Activated T-cell treated with anti-CD3 and anti-CD28 coated beads for 4 hours (primary cell): ENCODE measurements at places on chromosomes 16 and 17.
A peak's percentile ranks its signal among the peaks of the same experiment; 100 is the strongest.

GRCh38 chr17:78125976-78126894, 2.3 kb downstream of the TMC6 start:
- DNase-seq, result no peak

DNA sequence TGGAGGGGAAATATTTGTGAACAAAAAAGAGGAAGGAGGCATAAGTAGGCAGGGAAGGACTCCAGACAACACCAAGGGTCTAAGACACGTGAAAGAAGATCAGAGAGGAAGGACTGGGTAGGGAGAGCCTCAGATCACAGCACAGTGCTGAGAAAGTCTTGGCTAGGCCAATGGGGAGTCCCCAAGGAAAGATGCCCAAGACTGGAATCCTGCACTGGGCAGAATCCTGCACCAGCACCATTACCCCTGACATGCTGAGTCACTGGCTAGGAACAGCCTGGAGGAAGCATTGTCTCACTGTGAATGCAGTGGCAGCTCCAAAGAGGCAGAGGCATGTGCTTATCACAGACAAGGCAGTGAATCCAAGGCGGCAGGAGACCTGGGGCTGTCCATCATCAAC, 19.2 kb downstream of the CLEC19A start:
- DNase-seq, result no peak

- DNase-seq, result no peak
Observed at GRCh38 chr17:81044428-81044763, 9.4 kb downstream of the BAIAP2 start.

GRCh38 chr17:37107406-37108083, 158.8 kb downstream of the AATF start:
- no peak for DNase-seq

GRCh38 chr16:84746875-84747274, 47.1 kb downstream of the USP10 start:
- no peak for DNase-seq

GRCh38 chr17:34445101-34445500, 82.1 kb upstream of the CCL1 start:
- DNase-seq, result no peak

DNA sequence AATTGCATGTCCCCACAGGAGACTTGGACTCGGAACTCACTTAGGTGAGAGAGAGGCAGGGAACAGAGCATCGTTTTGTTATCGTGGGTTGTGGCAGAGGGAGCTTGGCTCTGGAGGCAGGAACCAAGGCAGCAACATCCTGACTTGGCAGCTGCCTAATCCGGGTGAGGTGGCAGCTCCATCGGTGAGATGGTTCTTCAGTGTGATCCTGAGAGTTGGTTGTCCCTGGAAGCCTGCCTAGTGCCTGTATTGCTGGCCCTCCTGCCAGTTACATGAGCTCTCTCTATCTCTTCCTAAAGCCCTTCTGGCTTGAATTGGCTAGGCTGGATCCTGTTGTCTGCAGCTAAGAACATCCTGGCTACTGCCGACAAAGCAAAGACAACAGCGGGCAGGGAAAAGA, 19.9 kb upstream of the SEC14L1 start:
- no peak for DNase-seq

DNA sequence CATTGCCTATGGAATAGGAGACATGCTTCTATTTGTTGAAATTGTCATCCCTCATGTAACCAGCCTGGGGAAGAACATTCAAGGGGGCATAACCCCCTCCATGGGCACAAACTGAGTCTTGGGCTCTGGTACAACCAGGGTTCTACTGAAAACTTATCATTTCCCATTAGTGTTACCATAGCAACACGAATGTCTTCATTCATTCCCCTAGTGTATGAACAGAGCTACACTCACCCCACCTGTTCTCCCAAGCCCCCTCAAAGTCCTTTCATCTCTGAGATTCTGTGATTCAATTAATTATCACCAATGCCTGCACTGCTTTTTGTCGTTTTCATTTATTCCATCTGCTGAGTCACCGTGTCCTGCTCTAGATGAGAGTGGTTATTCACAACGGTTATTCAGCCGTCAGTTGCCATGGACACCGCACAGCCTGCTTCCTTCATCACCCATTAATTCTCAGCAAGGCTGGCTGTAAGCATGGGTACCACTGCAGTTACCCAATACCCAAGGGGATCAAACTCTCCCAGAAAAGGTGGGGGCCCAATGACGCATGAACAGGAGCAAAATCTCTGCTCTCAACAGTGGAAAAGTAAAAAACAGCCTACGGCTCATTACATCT, 1.6 kb upstream of the GAST start:
- no peak for DNase-seq

DNA sequence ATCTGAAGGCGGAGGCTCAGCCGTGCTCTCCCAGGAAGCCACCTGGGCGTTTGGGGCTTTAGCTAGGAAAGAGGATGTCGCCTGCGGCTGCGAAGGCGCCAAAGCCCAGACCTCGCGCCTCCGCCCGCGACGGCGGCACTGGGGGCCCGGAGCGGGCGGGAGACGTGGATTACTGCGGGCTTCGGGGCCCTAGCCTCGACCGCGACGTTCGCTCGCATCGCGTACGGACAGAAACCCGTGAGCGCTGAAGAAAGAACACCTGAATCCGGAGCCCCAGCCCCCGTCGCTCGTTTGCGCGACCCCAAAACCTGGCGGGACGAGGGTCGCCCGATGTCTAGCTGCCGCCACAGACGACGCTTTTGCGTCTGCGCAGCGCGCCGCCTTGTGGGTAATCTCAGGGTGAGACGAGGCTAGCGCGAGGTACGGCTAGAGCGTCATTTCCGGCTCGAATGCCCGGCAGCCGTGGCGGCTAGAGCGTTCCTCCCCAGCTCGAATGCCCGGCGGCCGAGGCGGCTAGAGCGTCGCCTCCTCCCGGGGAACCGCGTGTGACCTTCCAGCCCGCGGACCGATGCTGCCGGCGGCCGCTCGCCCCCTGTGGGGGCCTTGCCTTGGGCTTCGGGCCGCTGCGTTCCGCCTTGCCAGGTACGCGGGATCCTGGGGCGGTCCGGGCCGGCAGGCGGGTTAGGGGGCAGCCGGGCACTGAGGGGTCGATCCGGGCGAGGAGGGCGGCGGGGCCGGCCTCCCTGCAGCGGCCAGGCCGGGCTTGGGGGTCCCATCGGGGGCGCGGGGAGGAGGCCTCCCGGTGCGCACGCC, at the start of gene MRPL12:
TSS of gene MRPL12 (plus strand) at position 434 of the 813 bp plus-strand sequence. CDS start at position 569, 135 bp downstream.
- DNase-seq, result peak; percentile 81

- DNase-seq, result no peak
Observed at GRCh38 chr16:14354561-14355351, 275.3 kb downstream of the PARN start.

GRCh38 chr17:82213251-82214011, 789 bp upstream of the CCDC57 start:
- peak; percentile 89 for DNase-seq

DNA sequence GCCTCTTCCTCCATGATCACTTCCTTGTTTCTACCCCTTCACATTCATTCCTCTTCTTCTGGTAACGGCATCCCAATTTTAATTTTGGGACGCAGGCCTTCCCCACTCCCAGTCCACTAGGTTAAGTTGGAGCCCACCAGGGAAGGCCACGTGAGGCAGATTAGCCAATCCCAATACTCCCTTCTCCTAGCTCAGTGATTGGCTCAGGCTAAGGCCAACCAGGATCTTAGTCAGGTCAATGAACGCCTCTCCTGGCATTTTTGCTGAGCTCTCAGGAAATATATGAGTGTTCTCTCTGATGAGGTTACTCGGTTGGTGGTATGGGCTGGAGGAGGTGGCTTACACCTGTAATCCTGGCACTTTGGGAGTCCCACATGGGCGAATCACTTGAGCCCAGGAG, 15.4 kb downstream of the SEZ6L2 start:
- DNase-seq, result no peak

DNA sequence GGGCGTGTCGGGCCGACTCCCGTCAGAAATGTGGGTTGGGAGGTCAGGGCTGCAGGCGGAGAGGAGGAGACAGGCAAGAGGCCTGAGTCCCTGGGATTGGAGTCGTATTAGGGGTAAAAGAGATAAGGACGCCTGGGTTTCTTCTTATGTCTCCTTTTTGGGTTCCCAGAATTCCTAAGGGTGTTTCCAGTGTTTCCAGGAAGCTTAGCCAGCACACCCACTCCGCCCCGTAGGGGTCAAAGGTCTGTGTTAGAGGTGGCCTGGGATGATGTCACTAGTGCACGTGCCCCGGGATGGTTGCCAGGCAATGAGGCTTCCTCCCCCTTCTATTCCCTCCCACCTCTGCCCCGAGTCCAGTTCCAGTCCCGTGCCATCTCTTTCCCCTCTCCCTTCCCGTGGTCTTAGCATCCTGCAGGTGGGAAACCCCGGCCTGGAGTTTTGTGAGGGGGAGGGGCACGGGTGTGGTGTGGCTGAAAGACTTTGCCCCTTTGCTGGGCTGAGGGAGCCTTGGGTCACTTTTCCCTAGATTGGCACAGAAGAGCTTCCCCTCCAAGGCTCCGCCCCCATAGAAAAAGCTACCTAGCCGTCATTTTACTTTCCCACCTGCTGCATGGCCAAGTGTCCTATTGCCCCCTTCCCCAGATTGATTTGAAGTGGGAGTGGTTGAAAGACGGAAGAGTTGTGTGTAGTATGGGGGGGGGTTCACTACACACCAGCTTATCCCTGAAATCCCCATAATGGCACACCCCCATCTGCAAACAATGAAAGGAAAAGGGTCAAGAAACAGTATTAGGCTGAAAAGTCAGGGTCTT, 2.8 kb downstream of the KDM6B start:
- no peak for DNase-seq

DNA sequence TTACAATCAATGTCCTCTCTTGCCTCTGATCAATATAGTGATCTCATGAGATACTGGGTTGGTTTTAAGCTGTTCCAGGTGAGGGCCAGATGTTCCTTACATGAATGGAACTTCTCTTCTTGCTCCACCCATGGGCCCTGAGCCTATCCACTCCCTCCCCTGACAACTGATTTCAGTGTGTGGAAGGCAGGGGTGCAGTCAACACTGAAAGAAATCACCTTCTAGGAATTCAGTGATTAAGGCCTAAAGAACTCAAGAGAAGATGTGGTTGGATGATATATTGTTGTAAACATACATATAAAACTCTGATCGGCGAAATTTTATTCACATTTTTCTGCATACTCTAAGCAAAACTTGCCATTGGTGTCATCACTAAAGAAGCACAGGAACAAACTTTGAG, 6.7 kb upstream of the GOSR2 start:
- DNase-seq, result no peak

GRCh38 chr16:29825145-29826044, 5.1 kb downstream of the MVP start:
- no peak for DNase-seq

- DNase-seq, result no peak
Observed at GRCh38 chr16:59749662-59750336, 1015.7 kb upstream of the GOT2 start.

GRCh38 chr17:17127156-17127555, 79.0 kb downstream of the PLD6 start:
- DNase-seq, result no peak

- no peak for DNase-seq
Observed at GRCh38 chr16:586047-586644, 3.7 kb upstream of the RAB40C start.

DNA sequence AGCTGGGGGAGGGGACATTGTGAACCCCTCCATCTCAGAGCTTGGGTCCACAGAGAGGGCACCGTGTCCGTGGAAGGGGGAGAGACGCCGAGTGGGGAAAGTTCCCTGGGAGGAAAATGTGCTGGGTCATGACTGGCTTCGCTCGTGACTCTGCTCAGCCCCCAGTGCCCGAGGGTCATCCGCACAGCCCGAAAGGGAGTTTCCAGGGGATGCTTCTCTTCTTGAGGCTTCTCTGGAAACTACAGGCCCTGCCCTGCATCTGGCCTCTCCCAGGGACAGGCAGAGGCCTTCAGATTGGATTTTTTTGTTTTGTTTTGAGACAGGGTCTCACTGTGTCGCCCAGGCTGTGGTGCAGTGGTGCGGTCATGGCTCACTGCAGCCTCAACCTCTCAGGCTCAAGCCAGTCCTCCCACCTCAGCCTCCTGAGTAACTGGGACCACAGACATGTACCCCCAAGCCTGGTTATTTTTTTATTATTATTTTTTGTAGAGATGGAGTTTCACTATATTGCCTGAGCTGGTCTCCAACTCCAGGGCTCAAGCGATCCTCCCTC, 9.8 kb upstream of the GSE1 start:
- DNase-seq, result no peak

DNA sequence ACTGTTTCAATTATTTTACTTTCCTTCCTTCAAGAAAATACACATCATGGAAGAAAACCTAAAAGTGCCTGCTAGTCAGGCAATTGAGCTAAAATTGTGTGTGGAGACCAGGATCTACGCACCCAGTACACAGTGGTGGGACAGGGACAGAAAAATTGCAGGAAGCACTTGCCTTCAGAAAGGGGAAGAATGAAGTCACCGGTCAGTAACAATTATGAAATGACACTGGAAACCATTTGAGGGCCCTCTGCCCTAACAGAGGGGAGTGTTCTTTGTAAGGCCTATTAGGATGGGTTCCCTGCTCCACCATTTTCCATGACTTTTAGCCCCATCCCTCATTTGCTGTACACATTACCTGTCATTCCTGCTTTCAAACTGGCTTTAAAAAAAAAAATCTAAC, 4.5 kb upstream of the PHAF1 start:
- no peak for DNase-seq

GRCh38 chr17:53061446-53061845, 761.3 kb upstream of the KIF2B start:
- DNase-seq, result no peak

GRCh38 chr17:55286681-55287589, 22.2 kb downstream of the HLF start:
- DNase-seq, result no peak

- no peak for DNase-seq
Observed at GRCh38 chr16:51708861-51709260, 557.8 kb upstream of the SALL1 start.

- DNase-seq, result no peak
Observed at GRCh38 chr16:73432850-73433730, 385.2 kb upstream of the ZFHX3 start.

DNA sequence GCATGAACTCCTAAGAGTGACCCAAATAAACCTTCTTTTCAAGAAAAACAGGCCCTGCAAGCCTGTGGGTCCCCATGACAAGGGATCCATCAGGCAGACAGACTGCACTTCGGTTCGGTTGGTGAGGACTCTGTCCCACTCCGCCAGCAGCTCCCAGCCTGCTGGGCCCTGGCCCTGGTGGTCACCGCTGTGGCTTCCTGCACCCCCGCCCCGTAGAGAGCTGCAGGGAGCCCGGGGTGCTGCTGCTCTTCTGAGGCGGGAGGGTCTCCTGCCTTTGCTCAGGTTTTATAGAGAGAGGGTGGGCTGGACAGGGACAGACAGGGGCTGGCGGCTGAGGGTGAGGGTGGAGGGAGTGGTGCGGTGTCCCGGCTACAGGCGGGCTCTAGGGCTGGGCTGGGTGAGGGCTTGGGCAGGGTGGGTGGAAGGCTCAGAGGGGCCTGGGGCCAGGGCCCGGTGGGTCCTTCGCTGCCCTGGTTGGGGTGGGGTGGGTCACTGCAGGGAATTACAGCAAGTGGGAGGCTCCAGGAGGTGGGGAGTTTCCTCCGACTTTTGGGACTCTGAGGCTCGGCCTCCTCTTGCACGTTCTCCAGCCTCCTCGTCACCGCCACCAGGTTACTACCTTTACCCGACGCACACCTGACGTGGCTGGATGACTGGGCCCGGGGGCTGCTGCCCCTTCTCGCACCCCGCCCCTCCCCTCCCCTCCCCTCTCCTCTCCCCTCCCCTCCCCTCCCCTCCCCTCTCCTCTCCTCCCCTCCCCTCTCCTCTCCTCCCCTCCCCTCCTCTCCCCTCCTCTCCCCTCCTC, 90.2 kb upstream of the CBX4 start:
- DNase-seq, result no peak
